ENCODE measurements at places on chromosomes 13 and 19.

GRCh38 chr19:55345818-55346724 is 6.4 kb downstream of the KMT5C start:
- no peak for DNase-seq

GRCh38 chr19:11995174-11995573 is 30.3 kb downstream of the ZNF763 start:
- DNase-seq = no peak

DNA sequence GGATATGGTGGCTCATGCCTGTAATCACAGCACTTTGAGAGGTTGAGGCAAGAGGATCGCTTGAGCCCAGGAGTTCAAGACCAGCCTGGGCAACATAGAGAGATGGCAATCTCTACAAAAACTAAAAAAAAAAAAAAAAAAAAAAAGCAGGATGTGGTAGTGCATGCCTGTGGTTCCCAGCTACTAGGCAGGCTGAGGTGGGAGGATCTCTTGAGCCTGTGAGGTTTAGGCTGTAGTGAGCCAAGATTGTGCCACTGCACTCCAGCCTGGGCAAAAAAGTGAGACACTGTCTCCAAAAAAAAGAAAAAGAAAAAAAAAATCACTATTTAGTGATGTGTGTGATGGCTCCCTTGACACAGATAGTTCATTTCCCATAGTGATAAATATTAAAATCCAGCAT is 365.0 kb upstream of the NBEA start:
- DNase-seq = no peak

GRCh38 chr13:25864116-25864515 is 187.7 kb downstream of the SHISA2 start:
- DNase-seq = no peak

GRCh38 chr19:55304279-55304978 is 20.6 kb downstream of the BRSK1 start:
- DNase-seq = peak; percentile 88

GRCh38 chr13:48411841-48412531 is 927 bp downstream of the LPAR6 start:
- no peak for DNase-seq

- no peak for DNase-seq
These were observed 80.7 kb upstream of the SLITRK5 start for GRCh38 chr13:87590518-87590917.

- no peak for DNase-seq
These were observed at the start of gene KEAP1 for GRCh38 chr19:10503002-10503789. Gene KEAP1, minus strand, starts transcription at chr19:10503356. Its CDS starts 3,323 bp downstream, at chr19:10500033.

DNA sequence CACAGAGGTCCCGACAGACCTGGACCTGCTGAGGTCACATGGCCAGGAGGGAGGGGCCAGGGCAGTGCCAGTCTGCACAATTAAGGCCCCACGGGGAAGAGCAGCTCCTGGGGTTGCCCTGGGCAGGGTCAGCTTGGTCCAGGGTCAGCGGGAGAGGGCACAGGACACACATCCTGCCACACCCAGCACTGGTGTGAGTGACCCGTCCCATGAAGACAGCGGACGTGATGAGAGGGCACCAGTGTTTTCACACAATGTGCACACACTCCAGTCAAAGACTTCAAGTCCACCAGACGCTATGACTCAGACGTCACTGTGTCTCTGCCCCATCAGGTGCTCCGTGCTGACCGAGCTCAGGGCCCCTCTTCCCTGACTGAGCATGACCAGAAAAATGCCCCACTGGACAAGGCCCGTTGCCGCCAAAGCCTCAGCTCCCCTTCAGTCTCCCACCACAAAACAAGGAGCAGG is 4.2 kb downstream of the TMEM259 start:
- no peak for DNase-seq

DNA sequence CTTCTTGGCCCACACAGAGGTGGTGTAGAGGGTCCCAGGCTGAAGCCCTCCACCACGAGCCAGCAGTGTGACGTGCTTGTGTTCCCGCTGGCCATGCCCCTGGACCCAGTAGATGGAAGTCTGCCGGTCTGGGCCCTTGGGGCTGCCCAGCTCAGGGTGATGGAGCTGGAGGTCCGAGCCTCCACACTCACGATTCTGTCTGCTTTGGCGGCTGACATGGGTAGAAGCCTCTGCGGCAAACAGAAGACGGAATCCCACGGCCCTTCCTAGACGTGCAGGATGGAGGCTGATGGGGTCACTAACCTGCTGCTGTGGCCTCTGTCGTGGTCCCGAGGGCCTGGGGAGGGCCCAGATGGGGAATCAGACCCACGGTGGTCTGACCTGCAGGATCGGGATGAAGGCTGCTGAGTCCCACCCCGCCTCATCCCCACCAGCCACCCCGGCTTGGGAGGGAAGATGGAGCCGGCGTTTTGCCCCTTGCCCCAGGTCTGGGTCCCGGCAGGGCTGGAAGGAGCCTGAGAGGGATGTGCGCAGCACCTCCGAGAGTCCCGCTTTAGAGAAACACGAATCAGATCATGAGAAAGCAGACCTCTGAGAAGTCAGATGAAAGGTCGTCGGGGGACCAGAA is 4.4 kb downstream of the TMEM86B start:
- no peak for DNase-seq

DNA sequence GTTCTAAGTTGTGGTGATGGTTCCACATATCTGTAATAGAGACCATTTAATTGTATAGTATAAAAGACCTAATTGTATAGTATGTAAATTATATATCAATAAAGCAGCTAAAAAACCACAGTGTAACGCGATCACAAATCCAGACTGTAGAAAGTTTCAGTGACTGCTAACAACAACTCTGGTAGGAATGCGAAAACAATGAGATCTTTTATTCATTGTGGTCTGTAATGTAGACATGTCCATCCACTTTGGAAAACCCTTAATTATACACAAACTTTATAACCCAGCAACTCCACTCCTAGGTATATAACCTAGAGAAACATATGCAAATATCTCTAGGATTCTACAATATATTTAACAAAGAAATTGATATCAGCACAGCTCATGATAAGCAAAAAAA is 549.5 kb downstream of the SLITRK1 start:
- no peak for DNase-seq

DNA sequence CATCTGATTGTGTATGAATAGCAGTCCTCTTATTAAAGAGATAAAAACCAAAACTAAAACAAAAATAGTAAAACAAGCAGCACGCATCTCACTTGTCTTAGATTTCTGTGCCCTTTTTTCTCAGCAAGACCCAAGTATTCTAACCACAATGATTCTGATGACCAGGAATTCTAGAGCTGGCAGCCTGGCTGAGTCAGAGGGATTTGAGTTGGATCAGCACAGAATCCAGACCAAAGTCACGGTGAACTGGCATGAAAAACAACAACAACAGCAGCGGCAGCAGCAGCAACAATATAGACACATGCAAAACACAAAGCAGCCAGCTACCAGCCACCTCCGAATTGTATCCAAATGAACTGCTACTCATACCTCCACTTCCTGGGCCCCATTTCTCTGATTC is 360.5 kb downstream of the KCNRG start:
- DNase-seq = no peak

GRCh38 chr13:104318121-104318520 is 1251.9 kb upstream of the SLC10A2 start:
- no peak for DNase-seq

GRCh38 chr13:82636119-82636518 is 1246.2 kb downstream of the SLITRK1 start:
- DNase-seq = no peak

DNA sequence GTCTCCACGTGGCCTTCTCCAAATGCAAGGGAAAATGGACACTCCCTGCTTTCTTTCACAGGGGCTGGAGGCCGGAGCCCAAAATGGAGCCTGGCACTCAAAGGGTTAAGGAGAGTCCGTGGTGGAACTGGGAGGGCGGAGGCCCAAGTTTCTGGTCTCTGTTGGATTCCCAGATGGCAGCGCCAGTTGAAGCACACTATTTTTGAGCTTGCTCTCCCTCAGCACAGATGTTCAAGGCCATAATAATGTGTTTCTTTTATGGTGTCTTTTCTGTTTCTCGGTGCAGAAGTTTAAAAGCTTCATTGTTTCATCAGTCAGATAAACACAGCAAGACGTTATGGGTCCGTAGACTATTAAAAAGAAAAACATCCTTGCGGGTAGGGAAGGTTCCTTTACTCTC is 67.6 kb downstream of the TNFRSF19 start:
- no peak for DNase-seq

DNA sequence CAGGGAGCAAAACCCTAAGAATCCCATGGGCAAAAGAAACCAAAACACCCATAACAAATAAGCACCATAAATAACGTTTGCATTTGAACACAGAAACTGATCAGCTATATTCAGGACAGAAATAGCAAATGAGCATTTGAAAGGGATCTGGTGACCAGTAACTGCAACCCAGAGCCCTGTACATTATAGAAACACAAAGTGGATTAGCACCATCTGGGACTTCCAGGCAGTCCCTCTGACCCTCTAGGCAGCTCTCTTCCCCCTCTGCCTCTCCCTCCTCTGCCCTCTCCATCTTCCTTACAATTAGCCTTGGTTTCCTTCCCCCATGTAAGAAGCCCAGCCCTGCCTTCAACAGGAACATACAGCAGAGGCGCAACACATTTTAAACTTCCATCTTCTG is 215.0 kb downstream of the DCLK1 start:
- no peak for DNase-seq

DNA sequence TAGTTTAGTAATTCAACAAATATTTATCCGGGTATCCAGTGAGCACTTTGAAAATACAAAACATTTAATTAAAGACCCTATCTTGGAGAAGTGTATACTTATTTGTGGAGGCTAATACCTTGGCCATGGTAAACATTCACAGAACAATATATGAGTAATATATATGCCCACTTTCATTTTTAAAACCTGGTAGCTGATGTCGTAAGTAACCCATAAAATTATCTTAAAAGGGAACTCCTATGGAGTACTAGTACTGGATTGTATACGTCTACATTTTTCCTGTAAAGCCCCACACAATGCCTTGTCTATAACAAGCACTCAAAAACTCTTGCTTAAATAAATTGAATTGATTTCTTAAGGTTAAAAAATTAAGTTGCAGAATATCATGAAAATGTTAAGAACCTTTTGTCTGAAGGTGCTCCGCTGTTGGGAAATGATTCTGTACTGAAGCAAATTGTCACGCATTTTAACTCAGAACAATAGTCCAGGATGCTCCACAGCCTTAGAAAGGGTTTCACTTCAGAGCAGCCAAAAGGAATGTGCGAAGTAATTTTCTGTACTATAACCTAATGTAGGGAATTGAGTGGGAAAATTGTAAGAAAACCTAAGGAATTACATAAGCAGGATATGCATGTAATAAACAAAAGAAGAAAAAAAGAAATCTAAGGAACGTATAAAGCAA is 58.9 kb upstream of the C1QTNF9 start:
- no peak for DNase-seq

DNA sequence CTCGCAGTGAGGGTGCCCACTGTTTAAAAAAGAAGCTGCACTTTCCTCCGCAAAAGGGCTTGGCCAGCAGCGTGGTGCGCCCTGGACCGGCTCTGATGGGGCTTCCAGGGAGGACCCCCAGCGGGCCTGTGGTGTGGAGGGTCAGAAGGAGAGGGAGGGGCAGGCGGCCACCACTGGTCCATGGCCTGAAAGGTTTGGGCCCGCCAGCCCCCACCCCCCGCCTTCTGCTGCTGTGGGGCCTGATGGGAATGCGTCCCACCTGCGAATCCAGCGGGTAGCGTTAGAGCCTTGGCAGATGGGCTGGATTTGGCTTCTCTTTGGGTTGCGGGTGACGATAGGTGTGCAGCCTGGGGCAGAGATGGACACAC is 34.7 kb downstream of the TMEM255B start:
- DNase-seq = no peak

- DNase-seq = no peak
These were observed 203.0 kb downstream of the ITGBL1 start for GRCh38 chr13:101655435-101655834.

DNA sequence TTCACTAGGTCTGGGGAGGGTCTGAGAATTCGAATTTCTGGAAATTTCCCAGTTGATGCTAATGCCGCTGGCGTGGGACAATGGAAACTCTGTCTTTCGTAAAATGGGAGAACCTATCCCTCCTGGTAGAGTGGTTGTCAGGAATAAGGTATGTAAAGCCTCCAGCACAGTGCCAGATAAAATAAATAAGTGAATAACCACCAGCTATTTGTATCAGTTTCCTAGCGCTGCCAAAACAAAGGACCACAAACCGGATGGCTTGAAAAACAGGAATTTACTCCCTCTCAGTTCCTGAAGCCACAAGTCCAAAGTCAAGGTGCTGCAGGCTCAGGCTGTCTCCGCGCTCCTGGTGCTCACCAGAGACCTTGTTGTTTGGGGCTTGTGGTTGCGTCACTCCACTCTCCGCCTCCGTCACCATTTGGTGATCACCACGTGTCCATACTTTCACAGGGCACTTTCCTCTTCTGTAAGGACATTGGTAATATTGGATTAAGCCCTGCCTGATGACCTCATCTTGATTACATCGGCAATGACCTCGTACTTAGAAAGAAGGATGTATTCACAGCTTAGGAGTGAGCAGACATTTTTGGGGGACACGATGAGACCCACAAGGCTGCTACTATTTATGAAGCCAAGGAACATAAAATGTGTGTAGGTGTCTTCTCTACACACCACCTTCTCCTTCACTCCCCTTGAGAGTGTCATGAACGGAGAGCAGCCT is 428.5 kb downstream of the IRS2 start:
- no peak for DNase-seq

DNA sequence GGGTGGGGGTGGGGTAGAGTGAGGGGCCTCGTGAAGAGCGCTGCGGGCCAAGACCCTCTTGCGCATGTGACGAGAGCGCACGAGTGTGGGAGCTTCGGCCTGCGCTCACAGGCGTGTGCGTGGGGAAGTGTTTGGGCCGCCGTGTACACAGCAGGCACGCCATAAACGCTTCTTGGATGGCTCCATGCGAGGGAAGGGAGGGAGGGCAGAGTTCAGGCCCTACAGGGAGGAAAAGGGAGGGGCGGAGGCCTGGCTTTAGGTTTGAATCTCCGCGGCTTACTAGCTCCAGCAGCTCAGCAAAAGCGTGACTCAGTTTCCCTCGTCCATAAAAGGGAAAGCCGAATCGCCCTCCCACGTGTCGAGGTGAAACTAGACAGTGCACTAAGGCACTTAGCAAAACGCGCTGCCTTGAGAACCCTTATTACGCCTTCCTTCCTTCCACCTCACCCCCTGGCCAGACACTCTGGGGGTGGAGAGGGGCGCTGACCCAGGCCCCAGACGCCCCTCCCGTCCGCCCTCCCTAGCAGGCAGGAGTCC is 12.5 kb downstream of the GADD45B start:
- DNase-seq = no peak

- no peak for DNase-seq
These were observed at the start of gene HSD17B14 for GRCh38 chr19:48836089-48837017. Gene HSD17B14, minus strand, starts transcription at chr19:48836491. Its CDS starts 80 bp downstream, at chr19:48836411.

DNA sequence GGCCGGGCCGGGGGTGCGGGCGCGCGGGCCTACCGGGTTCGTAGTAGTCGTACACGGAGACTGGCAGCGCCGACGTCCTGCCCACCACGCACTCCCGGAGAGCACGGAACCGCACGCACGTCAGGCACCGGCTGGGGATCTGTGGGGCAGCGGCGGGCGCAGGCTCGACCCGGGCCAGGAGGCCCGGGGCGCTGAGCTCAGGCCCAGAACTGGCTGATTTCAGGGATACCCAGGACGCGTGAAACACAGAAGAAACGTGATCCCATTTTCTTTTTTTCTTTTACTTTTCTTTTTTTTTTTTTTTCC is 9.0 kb downstream of the F2RL3 start:
- no peak for DNase-seq
